ENCODE measurements at places on chromosomes 3 and 15.
A peak's percentile ranks its signal among the peaks of the same experiment; 100 is the strongest.

- no peak for DNase-seq
Observed at GRCh38 chr15:62896380-62896866, 146.1 kb upstream of the TPM1 start.

DNA sequence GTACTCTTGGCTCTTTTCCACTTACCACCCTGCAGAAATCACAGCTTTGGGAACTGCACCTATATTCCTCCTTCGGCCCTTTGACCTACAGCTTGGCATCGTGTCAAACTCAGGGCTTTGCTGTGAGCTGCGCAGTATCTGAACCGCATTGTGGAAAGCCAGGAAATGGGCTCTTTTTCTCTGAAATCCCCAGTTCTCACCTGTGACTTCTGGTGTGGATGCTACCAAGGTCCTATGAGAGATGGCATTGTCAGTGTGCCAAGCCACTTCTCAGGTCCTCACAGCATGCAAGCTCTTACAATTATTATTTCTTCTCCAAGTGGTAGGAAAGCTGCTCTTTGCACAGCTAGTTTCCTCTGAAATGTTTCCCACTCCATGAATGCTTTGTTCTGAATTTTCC lies 450.6 kb upstream of the TBL1XR1 start:
- DNase-seq, result peak; percentile 19

DNA sequence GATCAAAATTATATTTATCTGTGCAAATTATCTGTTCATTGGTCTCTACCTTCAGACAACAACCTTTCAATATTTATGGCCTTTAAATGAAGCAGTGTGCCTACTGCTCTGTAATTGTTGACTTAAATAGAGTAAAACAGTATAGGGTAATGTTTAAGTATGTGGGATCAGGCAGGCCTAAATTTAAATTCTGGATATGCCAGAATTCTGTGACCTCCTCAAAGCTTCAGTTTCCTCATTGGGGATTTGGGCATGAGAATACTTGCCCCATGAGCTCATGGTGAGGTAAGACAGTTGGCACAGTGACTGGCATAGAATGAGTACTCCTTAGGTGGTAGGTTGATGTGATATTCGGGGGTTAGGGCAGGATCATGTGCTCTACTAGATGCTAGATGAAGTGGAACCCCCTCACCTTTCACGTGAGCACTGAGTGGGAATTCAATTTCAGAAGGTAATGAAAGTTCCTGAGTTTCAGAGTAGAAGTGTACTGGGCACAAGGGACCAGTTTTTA lies 14.9 kb downstream of the ARL8B start:
- no peak for DNase-seq

GRCh38 chr3:78659386-78659987 lies 1108.3 kb downstream of the ROBO1 start:
- no peak for DNase-seq

- no peak for DNase-seq
Observed at GRCh38 chr3:106341087-106341486, 472.3 kb upstream of the CBLB start.

- DNase-seq, result peak; percentile 75
Observed at GRCh38 chr15:44726568-44727484, 9.5 kb upstream of the TRIM69 start.
